Activated CD8-positive, alpha-beta T cell treated with anti-CD3 and anti-CD28 coated beads for 36 hours (primary cell): ENCODE measurements at places on chromosomes 2 and 18. TPM values are rescaled to one million over a fixed set of nuclear protein-coding genes. Genes with fewer than 3 reads are reported as not detected.

- no peak for DNase-seq
- H3K4me3 ChIP-seq = no peak overlapping the region
- H3K36me3 ChIP-seq = peaks cover 64% of the 10 kb centered on the region
- peaks cover 70% of the 10 kb centered on the region for H3K4me1 ChIP-seq
Observed at GRCh38 chr2:25281522-25281921, 60.2 kb downstream of the DNMT3A start.

DNA sequence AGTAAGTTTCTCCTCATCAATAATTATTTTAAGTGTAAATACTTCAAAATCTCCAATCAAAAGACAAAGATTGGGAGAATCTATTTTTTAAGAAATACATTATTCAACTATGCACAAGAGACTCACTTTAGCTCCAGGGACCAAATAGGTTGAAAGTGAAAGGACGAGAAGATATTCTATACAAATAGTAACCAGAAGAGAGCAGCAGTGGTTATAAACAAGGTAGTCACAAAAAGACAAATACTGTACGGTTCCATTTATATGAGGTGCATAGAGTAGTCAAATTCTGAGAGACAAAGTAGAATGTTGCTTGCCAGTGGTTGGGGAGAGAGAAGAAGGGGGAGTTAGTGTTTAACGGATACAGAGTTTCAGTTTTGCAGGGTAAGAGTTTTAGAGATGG, 69.8 kb downstream of the POU3F3 start:
- no peaks in the 10 kb centered on the region for H3K4me1 ChIP-seq
- H3K27me3 ChIP-seq = peaks cover 3% of the 10 kb centered on the region
- DNase-seq = no peak
- no peak overlapping the region for H3K4me3 ChIP-seq
- no peak overlapping the region for H3K27ac ChIP-seq

DNA sequence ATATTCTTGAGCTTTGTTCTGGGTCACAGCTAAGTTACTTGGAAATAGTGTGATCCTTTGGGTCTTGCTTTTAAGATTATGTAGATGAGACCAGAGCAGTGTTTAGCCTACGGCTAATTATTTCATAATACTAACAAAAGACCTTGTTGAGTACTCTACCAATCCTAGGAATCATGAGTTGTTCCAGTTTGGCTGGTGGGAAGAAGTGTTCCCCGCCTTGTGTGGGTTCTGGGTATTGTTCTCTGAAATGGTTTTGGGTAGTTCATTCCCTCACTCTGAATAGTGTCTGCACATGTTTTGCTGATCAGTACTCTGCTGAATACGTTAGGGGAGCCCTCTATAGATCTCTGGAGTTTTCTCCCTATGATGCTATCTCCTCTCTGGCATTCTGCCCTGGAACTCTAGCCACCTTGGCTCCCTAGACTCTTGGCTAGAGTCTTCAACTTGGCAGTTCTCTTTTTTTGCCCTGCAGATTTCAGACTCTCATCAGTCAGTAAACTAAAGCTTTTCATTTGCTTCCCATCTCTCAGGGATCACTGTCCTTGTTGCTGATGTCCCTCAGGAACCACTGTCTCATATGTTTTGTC, 48.4 kb downstream of the NEMP2 start:
- no peak overlapping the region for H3K4me3 ChIP-seq
- peaks cover 59% of the 10 kb centered on the region for H3K36me3 ChIP-seq
- no peak overlapping the region for H3K27ac ChIP-seq
- no peaks in the 10 kb centered on the region for H3K27me3 ChIP-seq
- no peak for DNase-seq

DNA sequence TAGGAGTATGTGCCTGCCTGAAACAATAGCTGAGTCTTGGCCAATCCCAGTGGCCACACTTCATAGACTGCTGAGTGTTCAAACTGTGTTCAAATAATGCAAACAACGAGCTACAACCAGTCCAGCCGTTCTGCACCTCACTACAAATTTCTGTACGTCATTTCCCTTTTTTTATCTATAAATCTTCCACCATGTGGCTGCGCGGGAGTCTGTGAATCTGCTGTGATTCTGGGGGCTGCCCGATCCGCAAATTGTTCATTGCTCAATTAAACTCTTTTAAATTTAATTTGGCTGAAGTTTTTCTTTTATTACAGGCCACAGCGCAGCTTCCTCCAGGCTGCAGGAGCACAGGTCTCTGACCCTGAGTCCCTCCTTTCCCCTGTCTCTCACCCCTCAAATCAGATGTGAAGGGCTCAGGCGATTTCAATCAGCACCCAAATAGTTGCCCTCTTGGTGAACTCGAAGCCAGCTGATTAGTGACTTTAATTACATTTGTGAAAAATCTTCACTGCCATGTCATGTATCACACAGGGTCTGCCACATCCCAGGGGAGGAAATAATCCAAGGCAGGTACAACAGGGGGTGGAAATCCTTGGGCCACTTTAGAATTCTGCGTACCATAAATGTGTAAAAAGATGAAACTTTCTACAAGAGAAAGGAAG, 145.6 kb downstream of the NDUFA10 start:
- H3K4me3 ChIP-seq = no peak overlapping the region
- H3K27ac ChIP-seq = no peak overlapping the region
- H3K4me1 ChIP-seq = peaks cover 3% of the 10 kb centered on the region
- H3K36me3 ChIP-seq = no peaks in the 10 kb centered on the region
- peaks cover 4% of the 10 kb centered on the region for H3K27me3 ChIP-seq
- DNase-seq = no peak

DNA sequence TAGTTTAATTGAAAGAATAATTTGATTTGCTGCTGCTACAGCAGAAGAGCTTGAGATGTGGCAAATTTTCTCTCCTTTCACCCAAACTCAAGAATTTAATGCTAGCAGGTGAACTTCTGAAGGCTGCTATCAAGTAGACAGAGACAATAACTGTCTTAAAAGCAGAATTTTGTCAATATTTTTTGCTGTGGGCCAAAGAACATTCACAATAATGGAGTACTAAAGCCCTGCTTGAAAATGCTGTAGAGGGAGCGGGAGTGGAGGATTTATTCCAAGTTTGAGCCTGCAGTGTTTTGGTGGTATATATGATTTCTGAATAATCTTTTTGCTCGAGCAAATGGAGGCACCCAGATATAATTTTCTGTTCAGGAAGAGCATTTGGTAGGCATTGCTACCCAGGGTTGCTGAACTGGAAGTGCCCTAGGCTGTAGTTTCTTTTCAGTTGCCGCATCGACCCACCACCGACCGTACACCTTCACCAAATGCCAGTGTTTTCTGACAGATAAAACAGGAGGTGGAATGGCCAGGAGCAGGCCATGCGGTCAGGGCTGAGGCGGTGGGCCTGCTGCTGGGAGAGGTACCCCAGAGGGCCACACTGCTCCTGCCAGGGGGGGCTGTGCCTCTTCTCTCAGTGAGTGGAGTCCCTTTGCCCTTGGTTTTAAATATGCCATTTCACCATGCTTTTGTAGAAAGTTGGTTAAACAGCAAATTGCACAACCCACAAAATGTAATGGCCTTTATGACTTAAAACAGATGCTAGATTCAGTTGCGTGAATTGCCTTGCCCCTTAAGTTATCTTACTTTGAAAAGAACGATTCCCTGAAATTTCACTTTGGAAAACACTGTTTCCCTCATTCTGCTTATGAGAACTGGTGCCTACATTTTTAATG, 36.4 kb downstream of the TSHZ1 start:
- H3K27me3 ChIP-seq = no peaks in the 10 kb centered on the region
- H3K27ac ChIP-seq = peak overlapping the region; percentile 93
- peak; percentile 20 for DNase-seq

GRCh38 chr2:141020346-141020745, 1110.5 kb downstream of the LRP1B start:
- no peak for DNase-seq
- H3K4me1 ChIP-seq = no peaks in the 10 kb centered on the region
- no peak overlapping the region for H3K4me3 ChIP-seq
- H3K36me3 ChIP-seq = no peaks in the 10 kb centered on the region
- no peaks in the 10 kb centered on the region for H3K27me3 ChIP-seq
- H3K27ac ChIP-seq = no peak overlapping the region

GRCh38 chr18:35484034-35484433, 13.7 kb downstream of the INO80C start:
- no peak for DNase-seq
- no peak overlapping the region for H3K27ac ChIP-seq
- H3K4me1 ChIP-seq = peaks cover 42% of the 10 kb centered on the region
- peaks cover 24% of the 10 kb centered on the region for H3K36me3 ChIP-seq
- H3K4me3 ChIP-seq = no peak overlapping the region

GRCh38 chr2:224359569-224359968, 42.3 kb downstream of the FAM124B start:
- peak; percentile 32 for DNase-seq
- H3K27me3 ChIP-seq = no peaks in the 10 kb centered on the region
- H3K4me3 ChIP-seq = no peak overlapping the region
- H3K27ac ChIP-seq = no peak overlapping the region

DNA sequence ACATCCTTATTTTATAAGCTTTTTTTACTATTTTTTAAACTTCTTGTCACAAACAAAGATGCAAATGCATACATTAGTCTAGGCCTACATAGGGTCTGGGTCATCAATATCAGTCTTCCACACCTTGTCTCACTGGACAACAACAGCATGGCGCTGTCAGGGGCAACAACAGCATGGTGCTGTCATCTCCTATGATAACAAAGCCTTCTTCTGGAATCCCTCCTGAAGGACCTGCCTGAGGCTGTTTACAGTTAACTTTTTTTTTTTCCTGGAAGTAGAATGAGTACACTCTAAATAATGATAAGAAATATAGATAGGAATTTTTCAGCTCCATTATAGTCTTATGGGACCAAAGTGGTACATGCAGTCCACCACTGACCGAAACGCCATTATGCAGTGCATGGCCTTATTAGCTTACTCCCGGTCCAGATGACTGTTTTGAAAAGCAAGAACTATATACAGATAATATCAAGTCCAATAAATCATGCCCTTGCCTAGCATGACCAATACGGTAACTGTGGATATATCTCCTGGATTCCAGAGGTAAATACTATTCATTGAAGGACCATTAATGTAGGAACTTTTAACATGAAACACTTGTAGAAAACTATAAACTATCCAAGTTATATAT, 38.4 kb downstream of the TCF4 start:
- H3K4me3 ChIP-seq = no peak overlapping the region
- no peaks in the 10 kb centered on the region for H3K4me1 ChIP-seq
- DNase-seq = no peak
- no peaks in the 10 kb centered on the region for H3K36me3 ChIP-seq

GRCh38 chr2:222892321-222892720, 31.5 kb downstream of the ACSL3 start:
- H3K36me3 ChIP-seq = peaks cover 22% of the 10 kb centered on the region
- H3K27ac ChIP-seq = no peak overlapping the region
- peaks cover 34% of the 10 kb centered on the region for H3K4me1 ChIP-seq
- no peak for DNase-seq
- H3K4me3 ChIP-seq = no peak overlapping the region

The XDH gene
- 0.16 TPM for total RNA-seq

The SLC23A3 gene
- total RNA-seq = 1.6 TPM

The ACOXL gene
- 0.56 TPM for total RNA-seq
